ENCODE measurements at places on chromosomes 7 and 10.
A peak's percentile ranks its signal among the peaks of the same experiment; 100 is the strongest.

- DNase-seq = no peak
These were observed 182.8 kb downstream of the RTKN2 start for GRCh38 chr10:62085821-62086220.

DNA sequence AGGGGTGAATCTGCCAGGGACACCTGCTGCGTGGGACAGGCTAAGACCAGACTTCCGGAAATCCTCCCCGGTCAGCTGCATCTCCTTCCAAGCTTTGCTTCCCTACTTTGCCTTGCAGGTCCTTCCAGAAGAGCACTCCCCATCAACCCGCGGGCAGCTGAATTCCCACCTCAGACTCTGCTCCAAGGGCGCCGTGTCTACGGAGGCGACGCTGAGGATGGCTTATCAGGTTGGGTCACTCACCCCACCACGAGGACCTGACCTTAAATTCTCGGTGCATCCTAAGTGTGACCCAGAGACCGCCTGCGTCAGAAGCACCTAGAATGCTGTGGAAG lies 78.9 kb upstream of the KMT2C start:
- DNase-seq = no peak

- no peak for DNase-seq
These were observed 148.1 kb downstream of the POU6F2 start for GRCh38 chr7:39125846-39126245.

GRCh38 chr7:55050281-55050680 lies 31.5 kb downstream of the EGFR start:
- no peak for DNase-seq

DNA sequence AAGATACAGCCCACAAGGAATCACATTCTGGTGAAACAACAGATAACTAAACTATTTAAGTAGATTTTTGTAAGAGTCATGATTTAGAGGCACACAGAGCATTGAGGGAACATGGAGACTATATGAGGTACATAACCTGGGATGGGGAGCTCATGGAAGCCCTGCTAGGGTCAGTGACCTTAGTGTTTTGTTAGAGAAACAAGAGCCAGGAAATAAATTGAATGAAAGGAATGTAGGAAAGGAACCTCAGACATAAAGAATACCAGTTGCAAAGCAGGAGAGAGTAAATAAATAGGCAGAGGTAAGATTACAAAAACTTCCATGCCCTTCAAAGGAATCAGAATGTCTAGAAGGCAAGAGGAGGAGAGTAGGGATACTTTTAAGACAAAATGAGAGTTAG lies 1076.9 kb downstream of the CNTNAP2 start:
- no peak for DNase-seq

DNA sequence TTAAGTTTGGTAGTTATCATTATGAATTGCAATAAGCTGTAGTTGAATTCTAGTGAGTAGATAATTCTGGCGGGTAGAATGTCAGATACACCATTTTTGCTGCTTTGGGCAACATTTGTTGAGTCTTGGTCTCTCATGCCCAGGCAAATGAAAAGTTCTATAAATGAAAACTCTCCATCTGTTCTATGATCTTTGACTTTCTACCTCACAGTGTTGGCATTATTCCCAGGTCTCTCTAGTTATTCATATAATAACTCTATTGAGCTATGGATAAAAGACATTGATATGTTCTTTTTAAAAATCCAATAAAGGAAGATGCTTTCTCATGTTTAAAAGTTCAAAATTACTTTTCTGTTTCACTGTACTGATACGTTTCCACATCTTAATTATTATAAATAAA lies 415.3 kb upstream of the SEMA3D start:
- no peak for DNase-seq

GRCh38 chr7:151013733-151014497 lies 10.4 kb downstream of the ATG9B start:
- peak; percentile 88 for DNase-seq

DNA sequence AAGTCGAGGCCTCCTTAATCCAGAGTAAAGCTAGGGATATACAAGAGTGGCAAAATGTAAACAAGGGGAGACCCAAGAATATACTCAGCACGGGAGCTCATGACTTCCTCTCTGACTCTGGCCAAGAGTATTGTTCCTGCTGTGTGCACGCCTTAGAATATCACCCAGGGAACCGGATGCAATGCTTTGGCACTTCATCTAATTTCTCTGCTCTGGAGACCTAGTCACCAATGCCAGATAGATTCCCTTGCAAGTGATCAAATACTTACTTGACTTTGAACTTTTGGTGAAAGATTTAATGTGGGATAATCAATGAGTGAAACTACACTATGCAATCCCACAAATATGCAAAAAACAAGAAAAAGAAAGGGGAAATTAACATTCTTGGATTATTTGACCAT lies 695.5 kb downstream of the INHBA start:
- DNase-seq = no peak
